ENCODE measurements at places on chromosomes 1 and 21.

GRCh38 chr1:45206808-45207623, 611 bp upstream of the ZSWIM5 start:
- no peak for DNase-seq

DNA sequence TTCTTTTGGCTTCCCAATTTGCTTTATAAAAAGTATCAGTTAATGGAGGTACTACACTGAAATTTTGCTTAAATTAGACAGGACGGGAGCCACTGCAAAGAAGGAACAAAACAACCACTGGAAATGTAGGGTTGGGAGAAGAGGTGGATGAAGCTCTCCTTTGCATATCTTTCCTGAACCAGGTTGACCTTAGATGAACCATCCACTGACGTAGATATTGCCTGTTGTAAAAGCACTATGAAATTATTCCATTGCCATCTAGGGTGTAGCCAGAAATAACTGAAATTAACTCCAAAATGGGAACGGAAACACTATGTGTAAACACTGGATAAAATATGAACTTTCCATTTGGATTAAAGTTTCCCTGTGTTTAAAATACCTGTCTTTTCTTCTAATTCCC, 1.2 kb upstream of the ABL2 start:
- no peak for DNase-seq

DNA sequence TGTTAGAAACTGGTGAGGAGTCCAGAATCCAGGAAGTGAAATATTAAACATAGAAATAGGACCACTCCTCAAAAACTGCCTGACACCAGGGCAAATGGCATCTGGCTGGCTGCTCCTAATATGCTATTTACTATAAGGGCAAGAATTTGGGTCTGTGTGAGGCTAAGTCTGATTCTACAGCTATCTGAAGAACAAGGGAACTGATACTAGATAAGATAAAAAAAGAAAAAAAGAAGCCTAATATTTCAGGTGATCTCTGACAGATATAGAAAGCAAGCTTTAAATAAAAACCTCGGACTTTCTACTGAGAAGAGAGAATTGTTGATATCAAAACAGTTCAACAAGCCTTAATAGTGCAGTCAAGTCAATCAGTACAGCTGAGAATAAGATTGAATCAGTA, 42.1 kb upstream of the VAV3 start:
- no peak for DNase-seq

GRCh38 chr1:212915245-212916091, 34.9 kb upstream of the VASH2 start:
- peak; percentile 45 for DNase-seq

- peak; percentile 29 for DNase-seq
These were observed 57.7 kb downstream of the ZC3H11B start for GRCh38 chr1:219555031-219555692.

DNA sequence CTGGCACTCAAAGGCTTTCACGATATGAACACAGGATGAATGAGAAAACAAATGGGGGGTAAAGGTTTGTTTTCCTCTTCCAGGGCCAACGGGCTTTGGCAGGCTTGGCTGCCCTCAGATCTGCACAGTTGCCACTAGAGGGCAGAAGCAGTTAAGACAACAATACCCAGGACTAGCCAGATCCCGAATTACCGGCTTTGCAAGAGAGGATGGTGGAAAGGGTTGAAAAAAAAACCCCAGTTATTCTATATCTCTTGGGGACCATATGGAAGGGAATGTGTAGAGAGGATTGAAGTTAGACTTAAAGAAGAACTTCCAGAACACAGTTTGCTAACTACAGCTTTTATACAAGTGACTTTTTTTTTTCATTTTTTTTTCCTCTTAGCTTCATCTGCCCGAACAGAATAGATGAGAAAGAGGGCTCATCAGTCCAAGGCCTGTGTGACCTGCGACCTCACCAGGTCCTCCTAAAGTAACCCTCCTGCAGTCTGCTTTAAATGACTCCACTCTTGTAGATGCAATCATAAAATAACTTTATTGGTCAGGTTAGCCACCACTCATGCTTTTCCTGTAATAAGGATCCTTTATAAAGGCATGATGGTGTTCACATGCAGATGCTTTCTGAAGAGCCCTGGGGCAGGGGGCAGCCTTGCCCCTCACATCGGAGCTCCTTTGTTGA, 10.7 kb downstream of the FMOD start:
- peak; percentile 76 for DNase-seq

- DNase-seq, result no peak
These were observed 88.5 kb downstream of the PLPPR4 start for GRCh38 chr1:99352821-99353220.

DNA sequence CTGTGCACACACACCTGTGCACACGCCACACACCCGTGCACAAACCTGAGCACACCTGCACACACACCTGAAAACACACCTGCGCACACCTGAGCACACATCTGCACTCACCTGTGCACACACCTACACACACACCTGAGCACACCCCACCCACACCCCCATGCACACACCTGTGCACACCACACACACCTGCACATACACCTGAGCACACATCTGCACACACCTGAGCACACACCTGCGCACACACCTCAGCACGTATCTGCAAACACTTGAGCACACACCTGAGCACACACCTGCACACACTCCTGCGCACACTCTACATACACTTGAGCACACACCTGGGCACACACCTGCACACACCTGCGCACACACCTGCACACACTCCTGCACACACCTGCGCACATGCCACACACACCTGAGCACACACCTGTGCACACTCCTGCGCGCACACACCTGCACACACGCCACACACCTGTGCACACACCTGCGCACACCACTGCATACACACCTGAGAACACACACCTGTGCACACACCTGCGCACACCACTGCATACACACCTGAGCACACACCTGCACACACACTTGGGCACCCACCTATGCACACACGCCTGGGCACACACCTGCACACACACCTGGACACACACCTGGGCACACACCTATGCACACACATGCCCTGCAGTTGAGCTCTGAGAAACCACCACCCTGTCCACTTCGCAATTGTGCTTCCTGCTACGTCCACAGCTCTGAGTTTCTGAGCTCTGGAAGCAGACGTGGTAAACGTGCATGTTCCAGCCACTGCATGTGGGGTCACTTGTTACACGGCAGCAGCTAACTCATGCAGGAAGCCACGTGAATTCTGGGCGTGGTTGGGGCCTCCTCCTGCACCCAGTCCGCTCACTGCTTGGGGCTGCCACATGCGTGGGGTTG, 8.0 kb upstream of the C1orf159 start:
- no peak for DNase-seq

GRCh38 chr1:41650028-41650880, 165.8 kb upstream of the EDN2 start:
- DNase-seq, result no peak

- no peak for DNase-seq
These were observed 609 bp upstream of the CHTOP start for GRCh38 chr1:153633161-153633753.

DNA sequence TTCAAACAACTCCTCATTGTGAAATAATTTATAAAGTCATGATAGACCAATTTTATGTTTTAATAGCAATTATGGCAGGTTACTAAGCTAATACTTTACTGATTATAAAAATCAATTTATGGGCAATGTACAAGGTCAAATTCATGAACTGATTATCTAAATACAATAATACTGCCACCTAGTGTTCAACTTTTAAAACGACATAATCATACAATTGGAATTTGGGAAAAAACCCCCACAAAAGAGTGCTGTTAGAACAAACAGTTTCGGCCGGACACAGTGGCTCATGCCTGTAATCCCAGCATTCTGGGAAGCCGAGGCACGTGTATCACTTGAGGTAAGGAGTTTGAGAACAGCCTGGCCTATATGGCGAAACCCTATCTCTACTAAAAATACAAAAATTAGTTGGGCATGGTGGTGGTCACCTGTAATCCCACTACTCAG, 14.0 kb downstream of the GTF2B start:
- DNase-seq, result peak; percentile 36

DNA sequence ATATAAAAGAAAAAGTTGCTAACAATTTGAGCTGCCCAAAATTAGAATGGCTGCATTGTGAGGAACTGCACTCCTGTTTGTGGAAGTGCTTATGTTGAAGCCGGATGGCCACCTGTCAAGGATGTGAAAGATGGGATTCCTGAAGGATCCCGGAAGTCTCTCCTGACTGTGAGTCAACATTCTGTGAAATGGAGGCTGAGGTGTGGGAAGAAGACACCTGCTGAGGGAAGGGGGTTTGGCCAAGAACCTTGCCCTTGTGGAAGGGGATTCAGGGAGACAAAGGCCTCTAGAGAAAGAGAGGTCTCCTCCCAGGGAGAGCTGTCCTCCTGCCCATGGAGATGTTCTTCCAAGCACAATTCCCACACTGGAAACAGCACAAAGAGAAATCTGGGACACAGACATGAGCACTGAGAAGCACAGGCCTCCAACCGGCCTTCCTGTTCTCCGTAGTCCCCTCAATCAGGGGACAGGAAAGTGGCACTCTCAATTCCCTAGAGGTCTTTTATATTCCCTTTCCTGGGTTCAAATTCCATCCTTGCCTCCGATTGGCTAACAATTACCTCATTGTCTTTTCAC, 70.5 kb downstream of the CD2 start:
- DNase-seq, result no peak

DNA sequence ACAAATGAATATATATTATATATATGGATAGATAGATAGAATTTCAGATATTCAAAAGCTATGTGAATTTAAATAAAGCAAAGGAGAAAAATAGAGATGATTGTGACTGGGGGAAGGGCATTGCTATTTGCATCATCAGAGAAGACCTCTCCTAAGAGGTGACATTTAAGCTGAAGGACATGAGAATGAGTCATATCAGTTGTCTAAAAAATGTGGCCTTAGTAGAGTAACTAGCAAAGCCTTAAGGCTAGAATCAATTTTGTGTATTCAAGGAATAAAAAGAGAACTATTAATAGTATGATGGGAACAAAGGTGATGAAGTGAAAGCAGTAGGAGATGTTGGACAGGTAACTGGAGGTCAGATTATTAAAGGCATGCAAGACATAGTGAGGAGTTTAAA, 34.8 kb upstream of the SLC35F3 start:
- no peak for DNase-seq

- peak; percentile 53 for DNase-seq
These were observed 45.3 kb downstream of the HENMT1 start for GRCh38 chr1:108615544-108615943.

DNA sequence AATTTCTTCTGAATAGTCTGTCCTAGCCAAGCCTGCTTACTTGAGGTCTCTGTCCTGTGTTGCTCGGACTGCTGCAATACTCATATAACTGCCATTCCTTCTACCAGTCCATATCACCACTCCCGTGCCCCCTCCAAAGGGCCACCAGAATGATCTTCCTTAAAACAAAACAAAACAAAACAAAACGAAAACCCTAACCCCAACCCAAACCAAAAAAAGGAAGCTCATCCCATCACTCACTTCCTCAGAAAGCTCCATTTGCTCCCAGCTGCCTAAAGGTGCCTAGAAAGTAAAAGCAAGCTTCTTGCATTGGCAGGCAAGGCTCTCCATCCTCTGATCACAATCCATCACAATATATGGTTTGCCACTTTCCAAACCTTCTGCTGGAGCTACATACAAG, 20.3 kb downstream of the USP24 start:
- DNase-seq, result no peak

DNA sequence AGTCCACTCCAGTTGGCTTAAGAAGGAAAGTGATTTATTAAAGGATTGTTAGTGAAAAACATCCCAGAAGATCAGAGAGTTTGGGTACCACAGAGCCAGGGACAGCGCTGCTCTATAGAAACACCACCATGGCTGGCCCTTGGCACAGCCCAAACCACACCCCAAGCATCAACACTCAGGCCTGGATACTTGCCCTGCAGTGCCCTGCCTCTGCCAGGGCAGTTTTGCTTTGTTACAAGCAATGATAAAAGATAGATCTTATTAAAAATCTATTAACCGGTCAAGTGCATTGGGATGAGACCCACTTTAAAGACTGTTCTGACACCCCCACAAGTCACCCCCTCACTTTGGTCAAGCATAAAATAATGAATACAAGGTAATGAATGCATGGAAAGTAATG, 56.6 kb downstream of the KIF21B start:
- DNase-seq, result no peak

DNA sequence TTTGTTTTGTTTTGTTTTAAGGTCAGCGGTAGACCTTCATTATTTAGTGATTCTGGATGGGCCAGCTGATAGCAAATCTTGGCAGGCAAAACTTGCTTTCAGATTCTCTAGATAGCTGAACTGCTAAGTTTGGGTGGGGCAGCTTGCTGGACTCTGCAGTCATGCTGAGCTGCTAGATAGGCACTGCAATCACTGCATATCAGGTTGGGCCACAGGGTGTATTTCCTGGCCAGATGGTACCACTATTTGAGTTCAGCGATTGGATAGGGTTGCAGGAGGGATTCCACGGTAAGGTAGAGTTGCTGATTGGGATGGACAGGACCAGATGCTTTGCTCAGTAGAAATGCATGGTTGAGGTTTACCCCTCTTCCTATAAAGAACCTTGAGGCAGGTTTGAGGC, 579.3 kb upstream of the ADGRL4 start:
- DNase-seq, result no peak

DNA sequence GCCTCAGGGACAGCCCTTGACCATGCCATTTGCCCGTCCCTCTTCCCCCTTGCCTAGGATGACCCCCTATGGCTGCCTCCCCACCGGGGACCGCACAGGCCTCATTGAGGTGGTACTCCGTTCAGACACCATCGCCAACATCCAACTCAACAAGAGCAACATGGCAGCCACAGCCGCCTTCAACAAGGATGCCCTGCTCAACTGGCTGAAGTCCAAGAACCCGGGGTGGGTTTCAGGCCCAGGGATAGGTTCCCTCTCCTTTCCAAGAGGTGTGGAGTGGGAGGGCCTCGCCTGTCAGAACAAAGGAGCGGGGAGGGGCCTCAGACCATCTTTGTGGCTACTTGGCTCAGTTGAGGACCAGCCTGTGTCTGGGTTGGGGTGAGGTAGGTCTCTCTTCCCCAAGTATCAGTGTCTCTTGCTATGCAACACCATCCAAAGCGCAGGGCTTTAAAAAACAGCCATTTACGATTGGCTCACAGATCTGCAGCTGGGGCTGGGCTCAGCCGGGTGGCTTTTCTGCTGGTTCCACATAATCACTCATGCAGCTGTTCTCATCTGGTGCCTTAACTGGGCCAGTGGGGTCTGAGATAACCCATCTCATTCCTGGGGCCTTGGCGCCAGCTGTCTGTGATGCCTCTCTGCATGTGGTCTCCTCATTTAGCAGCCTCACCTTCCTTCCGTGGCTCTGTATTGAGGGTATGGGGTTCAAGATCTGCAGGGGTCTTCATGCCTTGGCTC, 71.7 kb downstream of the PIK3CD start:
- no peak for DNase-seq

All from amniotic epithelial cell (primary cell).